ENCODE measurements at places on chromosomes 2 and 18.

- DNase-seq = no peak
These were observed 12.4 kb downstream of the SFXN5 start for GRCh38 chr2:73059106-73059505.

GRCh38 chr2:132757676-132758075 is 87.7 kb upstream of the LYPD1 start:
- no peak for DNase-seq

DNA sequence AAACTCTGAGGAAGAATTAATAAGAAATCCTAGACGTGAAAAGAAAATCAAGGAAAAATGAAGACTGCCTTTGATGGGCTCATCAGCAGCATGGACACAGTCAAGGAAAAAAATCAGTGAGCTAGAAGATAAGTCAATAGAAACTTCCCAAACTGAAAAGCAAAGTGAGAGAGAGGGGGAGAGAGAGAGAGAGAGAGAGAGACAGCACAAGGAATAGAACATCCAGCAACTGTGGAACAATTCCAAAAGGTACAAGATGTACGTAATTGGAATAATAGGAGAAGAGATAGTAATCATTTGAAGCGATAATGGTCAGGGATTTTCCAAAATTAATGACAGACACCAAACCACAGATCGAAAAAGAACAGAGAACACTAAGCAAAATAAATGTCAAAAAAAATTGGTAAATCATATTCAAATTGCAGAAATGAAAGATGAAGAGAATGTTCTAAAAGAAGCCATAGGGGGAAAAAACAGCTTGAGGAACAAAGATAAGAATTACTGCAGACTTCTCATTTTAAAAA is 54.5 kb downstream of the TBC1D8 start:
- no peak for DNase-seq

GRCh38 chr2:14633461-14634181 is 1.1 kb downstream of the LRATD1 start:
- peak; percentile 25 for DNase-seq

- no peak for DNase-seq
These were observed 19.1 kb downstream of the REG1A start for GRCh38 chr2:79139423-79139822.

DNA sequence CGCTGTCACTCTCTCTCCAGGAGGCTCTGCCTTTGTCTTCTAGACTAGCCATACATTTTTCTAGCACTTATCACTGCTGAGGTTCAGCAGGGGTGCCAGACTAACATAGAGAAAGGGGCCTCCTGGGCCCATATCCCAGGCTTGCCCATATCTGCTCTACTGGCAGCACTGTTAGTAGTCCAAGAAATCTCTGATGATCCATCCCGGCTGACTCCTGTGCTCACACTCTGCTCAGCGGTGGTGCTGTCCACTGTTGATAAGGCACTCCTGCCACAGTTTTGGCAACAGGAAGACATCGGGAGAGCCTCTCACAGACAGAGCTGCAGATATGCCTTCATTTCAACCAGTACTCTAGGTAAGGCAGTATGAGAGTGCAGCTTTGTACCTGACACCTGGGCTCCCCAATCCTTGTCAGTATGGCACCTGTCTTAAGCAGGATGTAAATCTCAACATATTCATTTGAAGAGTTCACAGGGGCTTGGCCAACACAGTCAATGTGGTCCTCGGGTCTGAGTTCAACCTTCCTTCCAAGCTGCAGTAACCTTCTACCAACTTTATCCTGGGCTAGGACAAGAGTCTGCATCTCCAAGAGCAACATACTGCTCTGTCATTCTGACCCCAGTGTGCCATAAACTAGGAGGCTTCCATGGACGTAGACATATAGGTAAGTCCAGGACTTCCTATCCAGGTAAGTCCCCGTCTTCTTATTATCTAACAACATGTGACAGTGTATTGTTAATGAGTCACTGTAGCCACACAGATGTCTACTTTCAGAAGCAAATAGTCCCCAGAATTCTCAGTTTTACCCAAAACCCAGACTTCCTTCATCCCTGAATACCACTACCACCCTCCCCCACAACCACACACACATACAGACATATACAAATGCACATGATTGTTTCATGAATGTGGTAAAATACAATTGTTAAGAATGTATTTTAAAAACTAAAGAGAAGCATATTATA is 16.2 kb downstream of the KLF7 start:
- no peak for DNase-seq

DNA sequence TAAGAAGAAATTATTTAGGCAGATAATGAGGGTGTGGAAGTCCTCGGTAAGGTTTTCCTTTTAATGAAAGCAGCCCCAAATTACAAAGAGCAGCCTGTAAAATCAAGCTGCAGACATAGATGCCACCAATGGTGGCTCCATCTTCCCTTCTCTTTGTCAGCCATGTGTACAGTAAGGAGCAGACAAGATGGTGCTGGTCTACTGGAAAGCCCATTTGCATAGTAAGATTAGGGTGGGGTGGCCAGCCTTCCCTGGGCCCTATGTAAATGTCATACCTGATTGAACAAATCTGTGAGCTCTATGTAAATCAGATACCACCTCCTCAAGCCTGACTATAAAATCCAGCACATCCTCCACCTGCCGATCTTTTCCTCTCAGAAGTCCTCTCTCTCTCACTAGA is 154.4 kb upstream of the SERTAD2 start:
- DNase-seq = no peak

DNA sequence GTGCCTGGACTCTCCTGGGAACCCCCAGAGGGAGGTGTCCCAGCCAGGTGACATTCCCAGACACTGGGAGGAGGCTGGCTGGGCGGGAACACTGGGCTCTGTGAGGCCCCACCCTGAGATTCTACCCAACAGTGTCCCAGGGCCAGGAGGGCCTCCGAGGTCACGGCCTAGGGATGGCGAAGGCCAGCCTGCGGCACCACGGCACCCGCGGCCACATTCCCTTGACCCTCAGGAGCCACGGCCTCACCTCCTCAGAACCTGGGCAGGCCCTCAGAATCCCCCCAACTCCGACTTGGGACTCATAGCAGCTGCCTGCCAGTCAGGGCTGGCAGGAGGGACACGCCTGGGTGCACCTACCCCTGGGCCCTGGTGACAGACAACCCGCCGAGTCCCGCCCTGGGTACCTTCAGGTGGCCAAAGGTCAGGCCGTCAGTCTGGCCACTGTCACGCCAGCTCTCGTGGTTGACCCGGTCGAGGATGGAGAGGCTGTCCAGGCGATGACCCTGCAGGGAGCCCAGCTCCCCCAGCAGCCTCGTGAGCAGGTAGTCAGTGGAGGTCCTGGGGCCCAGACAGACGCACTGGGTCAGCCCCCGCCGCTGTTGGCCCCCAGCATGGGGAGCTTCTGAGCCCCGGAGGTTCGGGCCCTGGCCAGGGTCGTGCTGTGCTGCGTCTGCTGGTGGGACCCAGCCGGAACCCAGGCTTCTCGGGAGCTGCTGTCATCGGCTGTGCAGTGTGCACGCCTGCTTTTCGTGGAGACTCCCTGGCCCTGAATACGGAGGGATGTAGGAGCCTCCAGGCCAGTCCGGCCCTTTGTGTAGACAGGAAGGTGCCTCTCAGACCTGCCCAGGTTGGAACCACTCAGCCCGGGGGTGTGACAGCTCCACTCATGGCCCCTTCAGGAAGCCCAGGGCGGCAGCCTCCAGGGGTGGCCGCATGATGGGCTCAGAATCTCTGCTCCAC is 6.1 kb downstream of the MAB21L4 start:
- no peak for DNase-seq

GRCh38 chr2:187422282-187422681 is 25.8 kb downstream of the CALCRL start:
- DNase-seq = no peak

DNA sequence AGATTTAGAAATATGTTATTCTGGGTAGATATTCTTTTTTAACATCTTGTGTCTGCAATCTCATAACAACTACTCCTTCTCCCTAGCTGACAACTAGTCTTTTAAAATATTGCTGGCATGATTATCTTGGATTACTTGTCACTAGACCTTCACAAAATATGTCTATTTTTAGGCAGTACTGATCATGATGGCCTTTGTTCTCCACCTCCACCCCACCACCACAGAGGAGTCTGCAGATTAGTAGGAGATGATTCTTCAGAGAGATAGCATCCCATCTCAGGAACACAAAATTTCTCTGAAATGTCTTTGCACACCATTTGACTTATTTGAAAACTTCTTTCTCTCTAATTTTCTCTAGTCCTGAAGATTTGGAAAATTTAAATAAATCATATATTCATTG is 338.1 kb upstream of the SPHKAP start:
- no peak for DNase-seq

GRCh38 chr2:207692206-207693065 is 19.0 kb upstream of the CCNYL1 start:
- DNase-seq = no peak

- no peak for DNase-seq
These were observed 40.8 kb upstream of the PPP1R1C start for GRCh38 chr2:181944914-181945291.

- DNase-seq = no peak
These were observed 129.4 kb downstream of the ACOXL start for GRCh38 chr2:110861616-110862260.

GRCh38 chr2:187403568-187404260 is 44.3 kb downstream of the CALCRL start:
- DNase-seq = no peak

DNA sequence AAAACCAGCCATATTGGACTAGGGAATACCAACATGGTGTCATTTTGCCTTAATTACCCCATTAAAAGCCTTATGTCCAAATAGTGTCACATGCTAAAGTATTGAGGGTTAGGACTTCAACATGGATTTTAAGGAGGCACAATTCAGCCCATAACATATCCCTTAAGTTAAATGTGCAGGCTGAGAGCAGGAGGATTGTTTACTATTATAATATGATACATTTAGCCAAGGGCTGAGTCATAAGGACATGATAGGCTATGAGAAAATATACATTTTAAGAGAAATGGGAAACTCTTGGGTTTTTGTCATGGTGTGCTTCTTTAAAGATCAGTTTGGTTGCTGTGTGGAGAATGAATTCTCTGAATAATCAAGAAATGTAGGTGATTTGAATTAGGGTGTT is 136.8 kb downstream of the RDH14 start:
- no peak for DNase-seq

- DNase-seq = peak; percentile 32
These were observed 127.3 kb downstream of the RNF144A start for GRCh38 chr2:7044253-7045250.

DNA sequence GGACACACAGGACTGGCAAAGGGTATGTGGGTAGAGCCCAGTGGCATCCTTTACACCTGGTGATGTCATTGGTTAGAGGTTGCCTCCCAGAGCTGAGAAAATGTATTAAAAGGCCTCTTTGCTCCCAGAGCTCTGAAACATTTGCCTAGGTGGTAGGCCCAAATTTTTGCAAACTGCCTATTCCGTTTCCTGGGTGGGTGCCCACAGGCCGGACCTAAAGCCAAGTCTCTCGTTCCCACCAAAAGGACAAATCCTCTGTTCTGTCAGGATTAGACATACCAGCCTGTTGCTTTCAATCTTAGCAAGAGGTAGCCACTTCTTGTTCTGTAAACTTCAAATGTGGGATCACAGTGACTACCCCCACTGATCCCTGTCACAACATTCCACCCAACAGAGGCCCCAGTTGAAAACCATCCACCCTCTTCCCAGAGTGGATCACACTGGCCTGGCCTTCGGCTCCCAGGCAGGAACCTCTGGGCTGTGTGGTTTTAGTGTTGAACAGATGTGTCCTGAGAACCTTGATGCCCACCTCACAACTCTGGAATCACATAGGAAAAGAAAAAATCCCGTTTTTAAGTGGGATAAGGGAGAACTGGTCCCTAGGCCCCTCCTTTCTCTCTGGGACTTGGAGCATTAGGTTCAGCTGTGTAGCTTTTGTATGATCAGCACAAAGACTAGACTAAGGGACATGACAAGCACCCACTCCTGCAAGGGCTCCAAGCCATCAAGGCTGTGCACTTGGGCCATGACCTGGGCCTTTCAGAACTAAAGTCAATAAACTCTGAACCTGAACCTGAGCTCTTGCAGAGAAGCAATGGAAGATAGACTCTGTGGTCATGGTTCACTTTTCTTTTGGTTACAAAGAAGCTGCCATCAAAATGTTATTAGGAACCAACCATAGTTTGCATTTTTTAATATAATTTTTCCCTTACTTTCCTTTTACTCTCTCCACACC is 211.3 kb downstream of the CYP26B1 start:
- no peak for DNase-seq

GRCh38 chr2:72893594-72894319 is 6.5 kb downstream of the SPR start:
- no peak for DNase-seq

DNA sequence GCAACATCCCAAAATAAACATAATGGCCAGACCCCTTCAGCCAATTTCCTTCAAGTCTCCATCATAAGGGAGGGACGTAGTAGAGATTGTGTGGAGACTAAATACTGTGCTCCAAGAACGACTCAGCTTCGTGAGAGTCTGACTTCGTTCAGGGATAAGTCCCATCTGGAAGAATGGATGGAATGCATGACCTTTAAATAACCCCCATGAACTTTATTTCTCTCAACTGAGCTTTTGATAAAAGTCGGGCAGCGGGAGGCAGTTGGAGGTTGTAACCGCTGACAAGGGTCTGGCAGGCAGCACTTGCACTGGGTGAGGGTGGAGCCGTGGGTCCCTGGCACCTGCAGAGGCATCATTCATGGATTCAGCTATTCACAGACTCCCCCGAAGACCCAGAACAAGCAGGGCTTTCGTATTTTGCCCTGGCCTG is 115.9 kb downstream of the ZFP36L2 start:
- no peak for DNase-seq

- no peak for DNase-seq
These were observed 184.8 kb upstream of the VWC2L start for GRCh38 chr2:214226061-214226460.

- no peak for DNase-seq
These were observed 13.1 kb upstream of the SLC35F5 start for GRCh38 chr2:113769555-113769954.

- DNase-seq = no peak
These were observed 15.5 kb upstream of the MC5R start for GRCh38 chr18:13808294-13809042.

- no peak for DNase-seq
These were observed 48.8 kb downstream of the INHBB start for GRCh38 chr2:120394764-120395163.

DNA sequence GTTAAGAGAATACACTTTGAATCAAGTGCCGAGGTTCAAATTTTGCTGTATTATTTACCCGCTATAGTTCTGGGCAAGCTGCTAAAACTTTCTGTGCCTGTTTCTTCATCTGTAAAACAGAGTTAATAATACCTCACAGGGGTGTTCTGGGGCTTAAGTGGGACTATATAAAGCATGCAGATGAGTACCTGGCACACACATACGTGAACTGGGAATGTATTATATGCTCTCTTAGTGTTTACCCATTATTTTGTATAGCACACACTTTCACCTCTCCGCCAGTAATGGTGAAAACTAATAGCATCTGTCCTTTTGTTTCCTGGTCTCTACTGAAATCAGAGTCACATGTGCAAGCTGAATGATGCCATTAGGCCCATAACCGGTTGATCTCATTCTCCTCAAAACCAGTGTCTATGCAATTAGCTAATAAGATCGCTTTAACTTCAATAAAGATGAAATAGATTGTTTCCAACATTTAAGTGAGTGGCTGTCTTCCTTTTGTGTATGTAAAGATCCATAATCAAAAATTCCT is 3.8 kb upstream of the CDKL4 start:
- DNase-seq = no peak

GRCh38 chr2:100196786-100197494 is 54.5 kb upstream of the AFF3 start:
- no peak for DNase-seq

- no peak for DNase-seq
These were observed 20.4 kb downstream of the MBP start for GRCh38 chr18:77111951-77112746.

GRCh38 chr18:6488956-6489355 is 74.2 kb upstream of the L3MBTL4 start:
- no peak for DNase-seq

GRCh38 chr18:59867337-59868104 is 32.3 kb upstream of the PMAIP1 start:
- DNase-seq = no peak

All from NCI-H2029 treated with DMSO at 0.1 percent for 48 hours (cell line).